ENCODE measurements at places on chromosomes 6 and 20. TPM values are rescaled to one million over a fixed set of nuclear protein-coding genes. Genes with fewer than 3 reads are reported as not detected.

C6orf58 gene
- total RNA-seq: not detected

OR2J3 gene
- not detected for total RNA-seq

C20orf204 gene
- total RNA-seq: 1.6 TPM

SNPH gene
- 11.8 TPM for total RNA-seq

CGA gene
- not detected for total RNA-seq

RGS17 gene
- total RNA-seq: 0.33 TPM

Measured in esophagus muscularis mucosa (tissue), 4 donors.